Cortex of kidney (tissue), 1 donor: ENCODE measurements at places on chromosomes 16 and 17.

GRCh38 chr16:56013962-56014552, 138.9 kb upstream of the CES5A start:
- DNase-seq = no peak

- DNase-seq = no peak
Observed at GRCh38 chr16:880471-881171, 80.1 kb upstream of the GNG13 start.

DNA sequence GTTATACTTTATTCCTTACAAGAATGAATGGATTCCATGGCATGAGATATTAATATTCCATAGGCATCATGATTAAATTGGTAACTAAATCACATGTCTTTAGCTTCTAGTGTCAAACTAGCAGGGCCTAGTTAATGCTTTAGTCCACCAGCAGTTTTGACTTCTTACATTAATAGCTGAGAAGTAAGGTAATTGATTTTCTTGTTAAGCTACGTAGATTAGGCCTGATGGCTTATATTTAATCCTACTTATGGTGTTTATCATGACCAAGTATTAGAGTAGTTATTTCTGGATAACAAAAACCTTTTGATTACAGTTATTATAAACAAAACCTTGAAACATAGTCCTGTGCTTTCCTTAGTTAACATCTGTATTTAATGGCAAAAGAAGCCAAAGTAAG, 184.5 kb downstream of the TANC2 start:
- no peak for DNase-seq

GRCh38 chr17:71432378-71433315, 688.2 kb upstream of the SOX9 start:
- no peak for DNase-seq

DNA sequence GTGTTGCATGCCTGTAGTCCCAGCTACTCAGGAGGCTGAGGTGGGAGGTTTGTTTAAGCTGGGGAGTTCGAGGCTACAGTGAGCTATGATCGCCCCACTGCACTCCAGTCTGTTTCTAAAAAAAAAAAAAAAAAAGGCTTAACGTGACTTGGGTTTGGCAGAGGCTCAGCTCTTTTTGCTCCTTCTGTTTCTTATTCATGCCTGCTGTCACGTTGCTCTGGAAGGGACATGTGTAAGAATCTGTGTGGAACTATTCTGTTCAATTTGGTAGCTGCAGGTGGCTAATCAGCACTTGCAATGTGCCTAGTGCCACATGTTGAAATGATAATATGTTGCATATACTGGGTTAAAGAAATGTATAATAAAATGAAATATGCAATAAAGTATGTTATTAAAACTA, 20.9 kb upstream of the SYT17 start:
- DNase-seq = no peak

DNA sequence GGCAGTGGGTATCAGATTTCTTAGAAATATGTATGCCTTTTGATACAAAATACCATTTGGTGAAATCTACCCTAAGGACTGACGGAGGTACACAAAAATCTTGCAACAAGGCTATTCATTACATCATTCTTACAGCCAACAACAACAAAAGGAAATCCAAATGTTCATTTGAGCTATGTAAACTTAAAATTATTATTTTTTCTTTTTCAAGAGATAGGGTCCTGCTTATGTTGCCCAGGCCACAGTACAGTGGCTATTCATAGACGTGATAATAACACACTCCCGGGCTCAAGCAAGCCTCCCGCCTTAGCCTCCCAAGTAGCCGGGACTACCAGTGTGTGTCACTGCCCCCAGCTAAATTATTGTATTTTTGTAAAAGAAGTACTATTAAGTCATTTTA, 9.0 kb downstream of the SRR start:
- DNase-seq = no peak

GRCh38 chr16:53291757-53292392, 142.4 kb upstream of the RBL2 start:
- no peak for DNase-seq

GRCh38 chr17:62679866-62680377, 52.5 kb downstream of the MRC2 start:
- DNase-seq = no peak

- no peak for DNase-seq
Observed at GRCh38 chr16:53968896-53969295, 264.9 kb downstream of the FTO start.

DNA sequence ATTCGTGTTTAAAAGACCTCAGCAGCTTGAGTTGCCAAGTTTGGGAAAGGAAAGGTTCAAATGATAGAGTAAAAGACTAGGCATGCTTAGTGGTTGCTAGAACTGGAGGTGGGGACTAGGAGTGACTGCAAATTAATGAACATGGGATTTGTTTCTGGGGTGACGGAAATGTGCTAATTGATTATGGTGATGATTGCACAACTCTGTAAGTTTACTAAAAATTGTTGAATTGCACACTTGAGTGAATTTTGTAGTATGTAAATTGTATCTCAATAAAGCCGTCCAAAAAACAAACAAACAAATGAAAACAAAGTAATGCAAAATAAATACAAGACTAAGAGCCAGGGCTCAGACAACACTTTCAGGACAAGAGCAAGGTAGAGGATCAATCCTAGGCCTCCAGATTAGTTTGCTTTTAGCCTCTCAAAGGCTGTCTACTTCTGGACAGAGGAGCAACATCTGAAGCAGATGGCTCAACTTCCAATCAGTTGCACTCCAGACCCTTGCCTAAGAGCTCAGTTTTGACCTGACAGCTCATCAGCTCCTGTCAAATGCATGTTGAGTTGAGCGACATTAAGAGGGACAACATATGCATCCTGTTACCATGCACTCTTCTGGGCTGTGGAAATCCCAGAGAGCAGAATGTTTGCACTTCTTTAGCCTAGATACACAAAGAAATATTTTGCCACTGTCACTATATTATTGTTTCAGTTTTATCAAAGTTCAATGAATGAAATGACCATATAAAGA, 111.2 kb upstream of the ASIC2 start:
- no peak for DNase-seq

DNA sequence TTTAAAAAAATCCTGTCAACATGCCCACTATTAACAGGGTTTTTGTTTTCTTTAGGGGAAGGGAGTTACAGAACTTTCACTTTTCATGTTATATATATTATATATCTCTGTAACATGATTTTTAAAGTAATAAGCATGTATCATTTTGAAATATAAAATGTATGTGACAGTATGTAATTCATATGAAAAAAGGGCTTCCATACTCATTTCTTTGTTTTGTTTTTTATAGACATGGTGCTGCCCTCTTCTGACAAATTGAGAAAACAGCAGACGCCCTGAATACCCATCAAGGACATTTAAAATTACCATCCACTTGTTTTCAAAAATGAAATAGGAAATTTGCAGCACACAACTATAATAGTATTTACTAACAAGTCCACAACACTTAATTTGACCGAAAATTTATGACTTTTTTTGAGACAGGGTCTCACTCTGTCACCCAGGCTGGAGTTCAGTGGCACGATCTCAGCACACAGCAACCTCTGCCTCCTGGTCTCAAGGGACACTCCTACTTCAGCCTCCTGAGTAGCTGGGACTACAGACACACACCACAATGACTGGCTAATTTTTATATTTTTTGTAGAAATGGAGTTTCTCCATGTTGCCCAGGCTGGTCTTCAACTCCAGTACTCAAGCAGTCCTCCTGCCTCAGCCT, 30.4 kb downstream of the CFDP1 start:
- DNase-seq = no peak

DNA sequence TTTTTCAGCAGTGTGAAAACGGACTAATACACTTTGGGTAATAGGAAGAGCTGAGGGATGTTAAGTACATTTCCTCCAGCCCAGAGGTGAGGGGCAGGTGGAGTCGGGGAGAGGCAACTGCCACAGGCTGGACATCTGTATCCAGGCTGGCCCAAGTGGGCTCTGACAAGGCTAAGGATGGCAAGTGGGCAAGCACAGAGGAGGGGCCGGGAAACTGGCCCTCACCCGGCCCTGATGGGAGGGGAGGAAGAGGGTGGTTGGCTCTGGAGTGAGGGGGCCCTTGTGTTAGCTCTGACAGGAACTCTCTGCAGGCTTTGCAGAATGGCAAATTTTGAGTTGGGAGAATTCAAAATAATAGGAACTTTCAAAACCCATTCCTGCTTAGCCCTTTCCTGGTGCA, 251.0 kb upstream of the TNRC6C start:
- no peak for DNase-seq

DNA sequence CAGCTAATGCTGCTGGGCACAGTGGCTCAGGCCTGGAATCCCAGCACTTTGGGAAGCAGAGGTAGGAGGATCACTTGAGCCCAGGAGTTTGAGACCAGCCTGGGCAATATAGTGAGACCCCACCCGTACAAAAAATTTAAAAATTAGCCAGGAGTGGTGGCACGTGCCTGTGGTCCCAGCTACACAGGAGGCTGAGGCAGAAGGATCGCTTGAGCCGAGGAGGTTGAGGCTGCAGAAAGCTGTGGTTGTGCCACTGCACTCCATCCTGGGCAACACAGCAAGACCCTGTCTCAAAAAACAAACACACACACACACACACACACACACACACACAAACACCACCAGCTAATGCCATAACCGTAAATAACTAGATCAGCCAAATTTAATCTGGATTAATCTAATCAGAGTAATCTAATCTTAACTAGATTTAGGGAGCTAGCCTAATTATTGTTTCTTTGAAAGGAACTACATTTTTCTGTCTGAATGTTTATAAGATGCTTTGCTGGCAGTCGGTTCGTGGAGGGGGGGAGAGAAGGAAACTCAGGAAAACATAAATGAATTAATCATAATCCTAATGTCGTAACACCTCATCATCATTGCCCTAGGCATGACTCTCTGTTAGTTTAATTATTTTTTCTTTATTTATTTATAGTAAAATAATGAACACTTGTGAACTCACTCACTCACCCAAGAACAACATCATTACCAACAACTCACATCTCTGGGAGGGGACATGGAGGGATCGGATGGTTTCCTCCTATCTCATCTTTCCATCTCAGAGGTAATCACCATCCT, 12.5 kb upstream of the RBBP6 start:
- DNase-seq = no peak

DNA sequence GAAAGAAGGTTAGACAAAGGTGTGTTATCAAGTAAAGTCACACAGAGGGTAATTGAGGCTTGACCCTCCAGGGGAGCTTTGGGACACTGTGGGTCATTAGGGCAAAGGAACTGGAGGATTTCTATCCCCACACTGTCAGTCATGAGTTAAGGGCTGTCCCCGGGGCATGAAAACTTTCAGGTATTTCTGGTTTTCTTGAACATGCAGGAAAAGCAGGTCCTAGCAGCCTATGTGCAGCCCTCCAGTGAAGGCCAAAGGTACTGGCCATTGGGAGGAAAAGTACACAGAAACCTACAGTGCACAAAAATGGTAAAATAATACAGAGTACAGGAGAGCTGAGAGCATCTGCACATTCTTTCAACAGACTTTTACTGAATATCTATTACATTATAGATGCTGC, 44.4 kb upstream of the SCNN1B start:
- DNase-seq = no peak

GRCh38 chr17:13409455-13409854, 192.3 kb downstream of the HS3ST3A1 start:
- no peak for DNase-seq

- DNase-seq = no peak
Observed at GRCh38 chr17:81084680-81085419, 49.9 kb downstream of the BAIAP2 start.

- DNase-seq = no peak
Observed at GRCh38 chr16:3170440-3171180, 17.4 kb upstream of the OR1F1 start.

- no peak for DNase-seq
Observed at GRCh38 chr17:45101883-45102811, 30.2 kb downstream of the PLCD3 start.

GRCh38 chr17:1730326-1731193, 6.1 kb downstream of the WDR81 start:
- no peak for DNase-seq

GRCh38 chr16:12087901-12088421, 111.4 kb downstream of the SNX29 start:
- no peak for DNase-seq

- DNase-seq = no peak
Observed at GRCh38 chr16:15897834-15898254, 9.4 kb upstream of the CEP20 start.

DNA sequence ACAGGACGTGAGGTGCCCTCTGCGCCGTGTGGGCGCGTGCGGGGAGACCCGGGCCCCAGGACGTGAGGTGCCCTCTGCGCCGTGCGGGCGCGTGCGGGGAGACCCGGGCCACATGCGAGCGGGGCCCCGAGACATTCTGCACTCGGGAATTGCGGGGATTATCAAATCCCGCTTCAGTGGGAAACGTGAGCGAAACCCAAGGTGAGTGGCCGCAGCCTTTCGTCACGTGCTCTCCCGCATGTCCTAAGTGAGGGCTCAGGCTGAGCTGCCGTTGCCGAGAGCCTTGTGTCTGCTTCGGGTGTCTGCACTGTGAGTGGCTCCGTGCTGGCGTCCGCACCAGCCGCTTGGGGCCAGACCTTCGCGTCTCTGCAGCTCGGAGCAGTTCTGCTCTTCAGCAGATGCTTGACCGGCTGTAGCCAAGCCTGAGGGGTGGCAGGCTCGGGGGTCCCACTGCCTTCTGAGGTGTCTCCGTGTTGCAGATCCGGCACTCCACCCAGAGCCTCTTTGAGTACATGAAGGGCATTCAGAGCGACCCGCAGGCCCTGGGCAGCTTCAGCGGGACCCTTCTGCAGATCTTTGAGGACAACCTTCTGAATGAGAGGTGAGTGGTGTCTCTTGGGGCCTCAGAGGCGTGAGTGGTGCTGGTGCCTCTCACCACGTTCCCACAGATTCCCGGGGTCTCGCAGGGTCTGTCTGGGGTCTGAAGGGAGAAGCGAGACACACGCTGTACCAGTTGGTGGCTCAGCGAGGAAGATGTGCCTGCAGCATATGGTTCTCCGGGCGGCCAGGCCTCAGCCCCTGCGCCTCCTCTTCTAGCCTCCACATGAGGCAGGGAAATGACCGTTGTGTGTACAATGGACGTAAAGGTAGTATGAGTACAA, 90.5 kb upstream of the ZNF750 start:
- DNase-seq = no peak

DNA sequence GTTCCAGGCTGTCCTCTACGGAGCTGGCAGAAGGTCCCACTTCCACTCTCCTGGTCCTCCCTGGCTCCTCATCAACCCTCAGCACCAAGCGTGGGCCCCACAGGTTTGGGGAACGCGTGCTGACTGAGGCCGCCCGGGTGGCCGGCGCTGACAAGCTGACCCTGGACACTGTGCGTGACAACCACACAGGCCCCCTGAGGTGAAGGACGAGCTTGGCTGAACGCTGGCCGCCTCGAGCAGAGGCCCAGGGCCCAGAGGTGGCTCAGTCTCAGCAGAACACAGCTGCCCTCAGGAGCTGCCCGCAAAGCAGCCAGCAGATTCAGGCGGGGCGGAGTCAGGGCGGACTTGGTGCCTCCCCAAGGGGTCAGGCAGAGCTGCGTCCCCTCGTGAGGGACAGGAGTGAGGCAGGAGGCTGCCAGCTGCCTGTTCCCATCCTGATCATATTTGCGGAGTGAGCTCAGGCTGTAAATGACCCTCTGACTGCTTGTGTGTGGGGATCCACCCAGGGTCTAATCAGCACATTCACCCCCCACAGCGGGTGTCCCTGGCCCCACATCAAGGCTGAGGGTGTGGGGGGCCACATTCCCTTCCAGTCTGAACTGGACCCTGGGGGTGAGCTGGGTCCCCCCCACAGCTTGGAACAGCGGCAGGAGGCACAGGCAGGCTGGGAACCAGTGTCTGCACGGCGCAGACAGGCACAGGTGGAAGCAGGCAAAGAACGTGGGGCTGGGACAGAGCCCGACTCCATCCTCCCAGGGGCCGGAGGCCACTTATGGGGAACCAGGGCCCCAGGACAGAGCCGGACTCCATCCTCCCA, 105.1 kb upstream of the METRNL start:
- DNase-seq = no peak
